Activated T-helper 1 cell treated with anti-CD3 and anti-CD28 coated beads, Interleukin-2, amount 50 U/mL, for 16 hours (primary cell): ENCODE measurements at places on chromosomes 3 and 15.

DNA sequence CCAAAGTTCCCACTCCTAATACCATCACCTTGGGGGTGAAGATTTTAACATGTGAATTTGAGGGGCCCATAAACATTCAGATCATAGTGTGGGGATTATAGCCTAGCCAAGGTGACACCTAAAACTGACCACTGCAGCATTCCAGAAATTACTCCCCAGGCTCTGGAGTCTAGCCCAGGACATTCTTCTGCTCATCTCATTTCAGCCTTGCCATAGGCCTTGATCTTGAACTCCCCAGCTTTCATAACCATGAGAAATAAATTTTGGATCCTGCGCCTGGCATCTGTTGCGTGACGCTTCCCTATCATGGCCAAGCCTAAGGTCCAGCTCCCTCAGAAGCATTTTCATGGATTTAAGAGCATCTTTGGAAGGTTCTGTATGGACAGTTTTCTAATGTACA lies 502.9 kb upstream of the THBS1 start:
- DNase-seq: no peak

GRCh38 chr3:175443682-175444081 lies 584.5 kb downstream of the NAALADL2 start:
- no peak for DNase-seq

DNA sequence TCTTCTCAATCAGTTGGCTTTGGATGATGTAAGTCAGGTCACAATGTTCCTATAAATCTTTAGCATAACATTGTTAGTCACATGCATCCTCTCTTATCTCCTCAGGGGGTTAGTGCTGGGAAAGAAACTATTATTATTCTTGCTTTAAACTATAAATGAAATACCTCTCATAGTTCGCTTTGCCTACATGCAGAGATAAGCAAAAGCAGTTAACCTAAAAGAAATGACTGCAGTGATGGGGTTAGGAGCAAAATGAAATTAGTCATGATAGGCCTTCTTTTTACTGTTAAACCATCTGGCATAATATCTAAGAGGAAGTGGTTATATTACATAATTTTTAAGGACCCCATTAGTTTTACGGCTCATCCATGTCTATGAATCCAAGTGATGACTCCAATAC lies 91.7 kb upstream of the IGSF10 start:
- DNase-seq: no peak

DNA sequence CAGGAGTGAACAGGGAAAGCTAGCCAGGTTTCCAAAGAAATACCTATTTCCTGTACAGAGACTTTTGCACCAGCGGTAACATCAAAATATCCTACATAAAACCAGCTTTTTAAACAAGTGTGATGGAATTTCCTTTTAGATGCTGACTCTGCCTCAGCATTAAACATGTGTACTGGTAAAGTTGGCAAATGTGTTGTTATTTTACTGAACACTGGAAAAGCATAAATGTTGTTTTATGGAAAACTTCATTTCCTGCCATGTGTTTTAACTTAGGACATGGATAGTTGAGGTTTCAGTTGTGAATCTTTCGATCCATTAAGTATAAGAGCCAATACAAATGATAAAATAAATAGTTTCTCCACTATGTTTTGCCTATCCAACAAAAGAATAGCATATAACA lies 15.7 kb downstream of the OXNAD1 start:
- DNase-seq: no peak

DNA sequence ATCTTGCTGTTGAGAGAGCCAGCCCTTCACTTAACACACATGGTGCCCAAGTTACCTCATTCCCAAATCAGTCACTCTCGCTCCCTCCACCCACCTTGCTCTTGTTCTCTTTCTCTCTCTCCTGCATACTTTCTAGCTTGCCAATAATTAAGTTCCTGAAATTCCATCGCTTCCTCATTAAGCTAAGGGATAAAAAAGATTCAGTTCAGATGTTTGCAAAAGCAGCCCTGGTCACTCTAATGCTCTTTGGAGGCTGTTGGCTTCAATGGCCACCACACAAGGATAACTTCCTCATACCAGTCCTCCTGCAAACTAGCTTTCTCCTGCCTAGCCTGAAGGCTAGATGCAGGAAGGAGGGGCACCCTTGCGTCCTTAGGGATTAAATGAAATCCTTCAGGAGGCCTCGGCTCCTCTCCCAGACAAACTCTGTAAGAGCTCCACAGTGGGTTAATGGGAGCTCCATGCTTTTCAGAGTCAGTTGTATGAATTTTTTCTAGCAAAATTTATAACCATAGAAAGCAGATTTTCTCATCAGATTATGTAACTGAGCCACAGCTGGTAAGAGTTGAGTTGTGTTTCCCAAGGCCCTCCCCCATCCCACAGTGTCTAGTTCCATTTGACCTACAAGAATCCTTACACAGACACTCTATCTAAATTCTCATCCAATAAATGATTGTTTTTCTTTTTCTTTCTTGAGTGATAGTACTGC lies 176.6 kb upstream of the TRIM42 start:
- no peak for DNase-seq
